CD4-positive, alpha-beta T cell treated with Interleukin-10 for 1 hour (primary cell): ENCODE measurements at places on chromosomes 2 and 18.

GRCh38 chr18:75433098-75433497 lies 5.6 kb upstream of the SMIM21 start:
- no peak for DNase-seq

GRCh38 chr18:13268158-13269012 lies 49.8 kb downstream of the LDLRAD4 start:
- no peak for DNase-seq

- no peak for DNase-seq
These were observed 672.3 kb upstream of the REG3G start for GRCh38 chr2:78353168-78353567.

- no peak for DNase-seq
These were observed 504 bp downstream of the ASAP2 start for GRCh38 chr2:9206991-9207640.

- DNase-seq: no peak
These were observed 331.3 kb downstream of the KIAA1328 start for GRCh38 chr18:37160038-37160820.

GRCh38 chr2:7825591-7826312 lies 856.1 kb upstream of the ID2 start:
- no peak for DNase-seq

DNA sequence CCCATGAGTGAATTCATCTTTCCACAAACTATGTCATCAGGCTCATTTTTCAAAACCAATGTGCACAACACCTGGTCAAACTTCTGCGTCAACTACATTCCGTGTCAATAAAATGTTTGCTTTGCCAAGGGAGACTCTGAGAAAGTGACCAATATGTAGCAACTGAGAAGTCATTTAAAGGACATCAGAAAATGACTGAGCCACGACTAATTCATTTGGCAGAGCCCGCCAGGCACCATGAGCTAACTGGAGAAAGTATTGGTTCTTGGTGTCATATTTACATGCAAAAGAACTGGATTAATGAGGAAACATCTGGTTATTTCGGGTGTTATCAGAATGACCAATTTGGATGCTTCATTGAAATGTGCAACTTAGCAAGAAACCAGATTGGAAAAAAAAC lies 7.2 kb downstream of the RND3 start:
- no peak for DNase-seq

- no peak for DNase-seq
These were observed 503.6 kb downstream of the ARHGAP15 start for GRCh38 chr2:143632751-143633374.

DNA sequence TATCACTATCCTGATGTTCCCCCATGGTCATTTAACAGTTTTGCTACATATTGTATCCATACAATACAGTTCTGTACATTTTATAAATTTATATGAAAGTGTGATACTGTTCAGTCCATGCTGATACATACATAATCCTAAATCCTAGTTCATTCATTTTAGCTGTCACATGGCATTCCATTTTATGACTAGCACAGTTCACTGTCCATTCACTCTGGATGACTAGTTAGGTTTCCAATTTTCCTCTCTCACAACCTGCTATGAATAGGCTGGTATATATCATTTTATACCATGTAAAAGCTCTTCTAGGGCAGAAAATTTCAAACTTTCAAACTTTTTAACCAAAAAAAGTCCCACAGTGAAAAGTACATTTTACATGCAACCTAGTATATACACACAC lies 15.2 kb downstream of the SMAD2 start:
- no peak for DNase-seq

DNA sequence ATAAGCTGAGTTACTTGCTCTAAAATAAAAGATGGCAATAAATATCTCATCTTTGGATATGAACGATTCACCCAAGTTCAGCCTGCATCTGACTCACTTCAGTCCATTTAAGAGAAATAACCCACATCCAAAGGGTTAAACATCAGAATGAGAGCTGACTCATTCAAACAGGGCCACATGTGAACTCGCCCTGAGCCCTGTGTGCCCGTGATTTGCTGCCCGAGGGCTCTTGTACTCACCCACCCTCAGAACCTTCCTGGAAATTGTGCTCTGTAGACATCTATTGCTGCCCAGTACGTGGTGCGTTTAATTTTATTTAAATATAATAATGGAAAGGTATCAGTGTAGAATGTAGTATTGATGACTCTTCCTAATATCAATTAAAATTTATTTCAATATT lies 66.9 kb upstream of the RBM44 start:
- DNase-seq: peak; percentile 31

- peak; percentile 42 for DNase-seq
These were observed 31.9 kb downstream of the BMP10 start for GRCh38 chr2:68839260-68839833.

DNA sequence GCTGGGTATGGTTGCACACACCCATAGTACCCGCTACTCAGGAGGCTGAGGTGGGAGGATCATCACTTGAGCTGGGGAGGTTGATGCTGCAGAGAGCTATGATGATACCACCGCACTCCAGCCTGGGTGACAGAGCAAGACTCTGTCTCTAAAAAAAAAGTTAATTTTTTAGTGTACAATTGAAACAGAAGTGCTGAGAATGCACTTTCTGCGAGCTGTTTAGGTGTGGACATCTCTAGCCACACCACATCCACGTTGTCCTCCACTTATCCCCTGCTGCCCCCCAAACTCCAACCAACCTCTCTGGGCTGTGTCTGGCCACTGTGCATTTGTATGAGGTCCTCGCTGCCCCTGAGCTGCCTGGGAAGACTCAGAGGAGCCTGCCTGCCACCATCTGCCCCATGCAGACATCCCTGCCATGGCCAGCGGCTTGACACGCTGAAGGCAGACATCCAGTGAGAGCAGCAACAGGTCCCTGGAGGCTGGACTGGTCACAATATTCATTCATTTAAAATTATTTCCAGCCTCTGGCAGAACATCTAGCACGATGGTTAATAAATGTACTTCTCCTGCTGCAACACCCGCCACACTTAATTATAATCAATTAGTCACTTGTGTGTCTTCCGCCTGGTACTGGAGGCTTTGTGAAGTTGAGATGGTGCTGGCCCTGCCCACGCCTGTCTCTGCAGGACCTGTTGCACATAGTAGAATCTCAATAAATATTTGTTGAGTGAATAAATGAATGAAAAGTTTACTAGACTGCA lies 3.7 kb upstream of the AFF3 start:
- no peak for DNase-seq

DNA sequence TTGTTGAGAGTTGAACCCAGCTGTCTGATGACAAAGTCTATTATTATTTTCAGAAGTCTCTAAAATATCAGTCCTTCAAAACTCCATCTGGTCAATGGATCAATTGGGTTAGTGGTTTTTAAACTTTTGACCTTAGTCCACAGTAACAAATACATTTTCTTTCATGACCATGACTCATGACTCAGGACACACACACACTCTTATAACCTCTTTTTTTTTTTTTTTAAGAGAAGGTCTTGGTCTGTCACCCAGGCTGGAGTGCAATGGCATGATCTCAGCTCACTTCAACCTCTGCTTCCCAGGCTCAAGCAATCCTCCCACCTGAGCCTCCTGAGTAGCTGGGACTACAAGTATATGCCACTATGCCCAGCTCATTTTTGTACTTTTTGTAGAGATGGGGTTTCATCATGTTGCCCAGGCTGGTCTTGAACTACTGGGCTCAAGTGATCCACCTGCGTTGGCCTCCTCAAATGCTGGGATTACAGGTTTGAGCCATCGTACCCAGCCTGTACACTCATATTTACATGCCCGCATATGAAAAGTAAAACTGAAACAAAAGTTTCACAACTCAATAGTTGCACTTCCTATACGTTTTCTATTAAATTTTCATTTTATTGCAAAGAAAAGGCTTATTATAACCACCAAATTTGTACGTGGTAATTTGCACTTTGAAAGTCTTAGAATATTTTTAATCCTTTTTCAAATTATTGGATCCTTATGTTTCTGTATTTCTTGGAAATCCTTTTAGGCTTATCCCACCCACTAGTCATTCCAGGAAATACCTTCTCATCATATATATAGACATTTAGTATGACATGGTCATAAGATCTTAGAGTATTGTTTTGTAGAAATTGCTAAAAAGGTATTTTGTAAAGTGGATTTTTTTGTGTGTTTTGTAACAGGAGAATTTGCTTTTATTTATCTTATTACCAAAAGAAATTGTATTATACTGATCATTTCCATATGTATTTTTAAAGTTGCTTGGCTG lies 199.0 kb downstream of the LPIN1 start:
- DNase-seq: peak; percentile 23

DNA sequence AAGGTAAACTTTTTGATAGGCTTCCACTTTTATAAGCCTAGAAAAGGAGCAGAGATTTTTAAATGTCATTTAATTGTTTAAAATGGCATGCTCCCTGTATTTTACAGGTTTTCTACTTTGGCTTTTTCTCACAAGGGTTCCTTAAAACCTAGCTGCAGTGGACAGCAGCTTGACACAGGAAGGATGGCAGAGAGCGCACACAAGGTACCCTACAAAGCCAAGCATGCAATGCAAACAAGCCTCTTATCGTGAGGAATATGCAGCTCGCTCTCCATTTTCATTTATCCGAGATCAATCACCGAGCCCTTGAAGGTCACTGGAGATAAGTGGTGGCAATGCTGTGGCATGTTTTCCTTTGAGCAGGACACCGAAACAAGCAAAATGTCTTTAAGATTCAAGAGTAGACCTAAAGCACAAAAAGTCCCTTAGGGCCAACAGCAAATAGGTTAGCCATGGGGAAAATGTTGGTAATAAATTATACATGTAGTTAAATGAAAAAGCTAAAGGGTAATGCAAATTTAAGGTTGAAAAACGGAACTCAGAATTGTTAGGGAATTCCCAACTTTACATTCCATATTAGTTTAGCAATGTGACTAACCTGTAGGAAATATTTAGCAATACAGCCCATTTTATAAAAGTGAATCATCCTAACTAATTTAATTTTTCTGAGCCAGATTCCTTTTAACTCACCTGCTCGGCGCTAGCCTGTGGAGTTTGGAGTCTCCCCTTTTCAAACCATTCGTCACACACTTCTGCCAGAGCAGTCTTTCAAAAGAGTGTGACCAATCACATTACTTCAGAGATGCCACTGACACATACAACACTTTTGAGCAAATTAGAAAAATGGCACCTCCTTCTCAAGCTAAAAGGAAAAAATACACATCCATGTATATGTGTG lies 337.9 kb upstream of the PKDCC start:
- no peak for DNase-seq

GRCh38 chr18:49352321-49352720 lies 108.1 kb downstream of the DYM start:
- no peak for DNase-seq

DNA sequence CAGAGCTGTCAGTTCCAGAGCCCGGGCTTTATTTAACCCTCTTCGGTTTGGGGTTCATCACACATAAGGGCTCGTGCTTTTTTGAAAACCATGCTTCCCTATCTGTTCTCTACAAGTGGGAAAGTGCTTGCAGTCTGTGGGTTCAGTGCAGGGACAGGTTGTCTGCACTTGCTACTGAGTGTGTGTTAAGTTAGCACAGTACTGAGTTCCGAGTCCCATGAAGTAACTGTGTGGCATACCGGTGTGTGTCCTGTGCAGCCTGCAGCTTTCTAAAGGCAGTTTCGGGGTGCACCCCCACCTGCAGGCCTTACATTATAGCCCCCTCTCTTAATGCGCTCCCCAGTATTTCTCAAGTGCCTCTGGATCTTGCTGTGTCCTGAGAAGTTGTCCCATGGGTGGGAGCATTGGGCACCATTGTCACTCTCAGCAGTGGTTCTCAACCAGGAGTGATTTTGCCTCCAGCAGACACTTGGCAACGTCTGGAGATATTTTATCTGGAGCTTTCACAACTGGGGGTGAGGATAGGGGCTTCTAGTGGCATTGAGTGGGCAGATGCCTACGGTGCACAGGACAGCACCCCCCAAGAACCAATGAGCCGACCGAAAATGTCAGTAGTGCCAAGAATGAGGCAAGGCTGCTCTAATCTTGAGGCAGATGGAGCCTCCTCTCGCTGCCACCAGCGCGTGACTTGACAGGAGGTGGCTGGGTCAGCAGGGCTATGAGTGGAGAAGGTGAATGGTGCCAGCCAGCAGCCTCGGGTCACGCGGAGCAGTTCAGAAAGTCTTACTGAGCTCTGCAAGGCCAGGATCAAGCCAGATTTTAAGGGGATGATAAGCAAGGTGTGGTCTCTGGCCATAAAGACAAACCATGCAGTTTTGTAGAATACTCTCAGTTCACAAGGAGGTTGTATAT lies 152.2 kb downstream of the SMAD7 start:
- no peak for DNase-seq

GRCh38 chr2:154758871-154759270 lies 60.4 kb downstream of the KCNJ3 start:
- no peak for DNase-seq

DNA sequence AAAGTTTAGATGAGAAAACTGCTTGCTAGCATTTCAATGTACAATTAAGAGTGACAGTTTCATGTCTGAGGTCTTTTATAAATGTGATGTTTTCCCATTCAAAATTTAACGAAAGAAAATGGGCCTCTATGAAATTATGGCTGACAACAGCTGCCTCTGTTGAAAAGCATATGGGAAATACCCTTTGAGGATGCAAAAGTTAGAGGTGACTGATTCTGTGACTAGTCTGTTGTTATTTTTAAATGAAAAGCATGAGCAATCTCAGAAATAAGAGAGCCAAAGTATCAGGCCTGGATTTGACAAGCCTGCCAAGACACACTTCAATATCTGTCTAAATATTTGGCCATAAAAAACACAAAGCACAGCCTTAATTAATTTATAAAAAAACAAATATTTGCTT lies 580.8 kb downstream of the ERBB4 start:
- DNase-seq: no peak

- no peak for DNase-seq
These were observed 25.9 kb upstream of the IMPA2 start for GRCh38 chr18:11955239-11956029.

DNA sequence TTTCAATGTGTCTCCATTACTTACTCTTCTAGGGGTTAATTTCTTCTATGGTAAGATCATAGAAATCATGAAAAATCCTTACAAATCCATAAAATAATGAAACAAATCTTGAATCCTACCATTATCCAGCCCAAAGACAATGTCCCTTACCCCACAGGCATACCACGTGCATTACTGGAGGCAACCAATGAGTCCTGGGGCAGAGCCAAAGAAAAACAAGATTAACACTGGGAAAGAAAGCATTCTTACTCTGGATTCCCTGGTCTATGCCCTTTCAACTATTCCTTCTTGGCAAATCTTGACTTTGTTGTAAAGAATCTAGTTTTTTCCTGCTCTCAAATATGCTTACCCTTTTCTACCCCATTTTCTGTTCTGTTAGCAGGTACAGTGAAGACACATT lies 3.1 kb upstream of the GALNT1 start:
- no peak for DNase-seq

GRCh38 chr2:48213646-48214045 lies 307.3 kb upstream of the FBXO11 start:
- DNase-seq: no peak

- DNase-seq: no peak
These were observed 26.2 kb downstream of the NAB1 start for GRCh38 chr2:190674966-190675650.

DNA sequence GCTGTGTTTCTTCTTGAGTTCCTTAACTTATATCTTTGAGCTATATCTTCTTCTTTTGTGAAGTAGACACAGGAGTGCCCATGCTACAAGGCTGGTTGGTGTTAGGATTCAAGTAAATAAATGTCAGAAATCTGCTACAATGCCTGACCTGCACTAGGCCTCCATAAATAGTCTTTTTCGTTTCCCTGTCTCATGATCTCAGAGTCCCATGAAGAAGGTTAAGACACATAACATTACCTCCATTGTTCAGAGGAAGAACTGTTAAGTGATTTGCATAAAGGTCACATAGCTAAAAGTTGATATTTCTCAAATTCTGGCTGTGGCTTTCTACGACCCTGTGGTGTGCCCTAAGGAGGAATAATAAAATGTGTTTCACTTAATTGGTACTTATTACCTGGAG lies 228.4 kb downstream of the KCNS3 start:
- no peak for DNase-seq

- no peak for DNase-seq
These were observed 17.1 kb downstream of the RBKS start for GRCh38 chr2:27873091-27873490.
